ENCODE measurements at places on chromosomes 5 and 9. TPM values are rescaled to one million over a fixed set of nuclear protein-coding genes. Genes with fewer than 3 reads are reported as not detected.

GRCh38 chr5:156164306-156164705 lies 162.7 kb upstream of the SGCD start:
- no peak for DNase-seq

- DNase-seq = no peak
Measured at GRCh38 chr5:167869125-167869524, 422.3 kb upstream of the WWC1 start.

- DNase-seq = no peak
Measured at GRCh38 chr9:4829969-4830368, 37.2 kb downstream of the RCL1 start.

Gene GFPT2
- polyA plus RNA-seq = not detected

Gene MYMK
- not detected for polyA plus RNA-seq

Gene POU5F2
- 0.04 TPM for polyA plus RNA-seq

- DNase-seq = no peak
Measured at GRCh38 chr5:180135128-180135955, 63.8 kb upstream of the RNF130 start.

- DNase-seq = no peak
Measured at GRCh38 chr5:157443041-157443549, 16.9 kb upstream of the NIPAL4 start.

Data from keratinocyte (primary cell).